ENCODE measurements at places on chromosomes 11 and 22. TPM values are rescaled to one million over a fixed set of nuclear protein-coding genes. Genes with fewer than 3 reads are reported as not detected.
A peak's percentile ranks its signal among the peaks of the same experiment; 100 is the strongest.

- H3K4me1 ChIP-seq = peaks cover 9% of the 10 kb centered on the region
- no peaks in the 10 kb centered on the region for H3K27me3 ChIP-seq
- peaks cover 8% of the 10 kb centered on the region for H3K36me3 ChIP-seq
- H3K27ac ChIP-seq = no peak overlapping the region
- no peak for DNase-seq
Observed at GRCh38 chr11:18314784-18315523, 7.0 kb downstream of the HPS5 start.

Gene FOLR2
- not detected for total RNA-seq

- no peak overlapping the region for H3K27ac ChIP-seq
- no peaks in the 10 kb centered on the region for H3K36me3 ChIP-seq
- no peak for DNase-seq
Observed at GRCh38 chr11:20474176-20474881, 86.8 kb downstream of the PRMT3 start.

GRCh38 chr11:72229925-72230763 lies 5.6 kb downstream of the INPPL1 start:
- no peak overlapping the region for H3K4me3 ChIP-seq
- peaks cover 16% of the 10 kb centered on the region for H3K27me3 ChIP-seq

- peaks cover 5% of the 10 kb centered on the region for H3K36me3 ChIP-seq
- DNase-seq = no peak
- peaks cover 8% of the 10 kb centered on the region for H3K4me1 ChIP-seq
- H3K4me3 ChIP-seq = no peak overlapping the region
- H3K27ac ChIP-seq = peak overlapping the region; percentile 57
- peaks cover 17% of the 10 kb centered on the region for H3K27me3 ChIP-seq
Observed at GRCh38 chr11:8017071-8017470, 29.9 kb downstream of the EIF3F start.

DNA sequence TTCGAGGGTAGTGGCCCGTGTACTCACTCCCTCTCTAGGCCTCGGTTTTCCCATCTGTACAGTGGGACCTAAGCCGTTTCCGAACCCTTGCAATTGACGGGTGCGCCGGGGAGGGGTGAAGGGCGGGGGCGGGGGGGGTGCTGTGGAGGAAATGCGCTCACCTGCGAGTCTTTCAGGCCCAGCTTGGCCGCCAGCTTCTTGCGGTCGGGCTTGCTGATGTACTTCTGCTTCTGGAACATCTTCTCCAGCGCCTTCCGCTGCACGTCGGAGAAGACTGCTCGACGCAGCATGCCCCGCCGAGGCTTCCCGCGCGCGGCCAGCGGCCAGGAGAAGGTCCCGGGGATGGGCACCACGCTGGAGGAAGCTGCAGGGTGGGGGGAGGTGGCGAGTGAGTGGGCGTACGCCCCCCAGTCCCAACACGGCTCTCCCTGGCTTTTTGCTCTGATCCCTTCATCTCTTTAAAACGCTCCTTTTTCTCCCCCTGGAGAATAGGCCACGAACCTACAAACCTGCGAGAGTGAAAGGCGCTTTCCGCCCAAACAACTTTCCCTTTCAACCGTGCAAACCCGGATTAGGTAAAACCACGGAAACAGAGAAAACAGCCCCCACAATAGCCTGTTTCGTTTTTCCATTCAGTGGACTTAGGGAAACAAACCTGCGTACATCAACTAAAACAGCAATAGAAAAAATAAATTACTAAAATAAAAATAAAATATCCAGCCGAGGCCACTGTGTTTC lies 3.2 kb downstream of the DBX1 start:
- H3K4me3 ChIP-seq = no peak overlapping the region
- H3K4me1 ChIP-seq = peaks cover 20% of the 10 kb centered on the region
- peaks cover 7% of the 10 kb centered on the region for H3K36me3 ChIP-seq
- H3K27me3 ChIP-seq = peaks cover 33% of the 10 kb centered on the region
- DNase-seq = no peak

GRCh38 chr11:78722786-78723185 lies 148.1 kb upstream of the NARS2 start:
- no peak overlapping the region for H3K4me3 ChIP-seq
- DNase-seq = no peak
- peaks cover 13% of the 10 kb centered on the region for H3K4me1 ChIP-seq
- peaks cover 1% of the 10 kb centered on the region for H3K27me3 ChIP-seq
- no peak overlapping the region for H3K27ac ChIP-seq
- no peaks in the 10 kb centered on the region for H3K36me3 ChIP-seq

DNA sequence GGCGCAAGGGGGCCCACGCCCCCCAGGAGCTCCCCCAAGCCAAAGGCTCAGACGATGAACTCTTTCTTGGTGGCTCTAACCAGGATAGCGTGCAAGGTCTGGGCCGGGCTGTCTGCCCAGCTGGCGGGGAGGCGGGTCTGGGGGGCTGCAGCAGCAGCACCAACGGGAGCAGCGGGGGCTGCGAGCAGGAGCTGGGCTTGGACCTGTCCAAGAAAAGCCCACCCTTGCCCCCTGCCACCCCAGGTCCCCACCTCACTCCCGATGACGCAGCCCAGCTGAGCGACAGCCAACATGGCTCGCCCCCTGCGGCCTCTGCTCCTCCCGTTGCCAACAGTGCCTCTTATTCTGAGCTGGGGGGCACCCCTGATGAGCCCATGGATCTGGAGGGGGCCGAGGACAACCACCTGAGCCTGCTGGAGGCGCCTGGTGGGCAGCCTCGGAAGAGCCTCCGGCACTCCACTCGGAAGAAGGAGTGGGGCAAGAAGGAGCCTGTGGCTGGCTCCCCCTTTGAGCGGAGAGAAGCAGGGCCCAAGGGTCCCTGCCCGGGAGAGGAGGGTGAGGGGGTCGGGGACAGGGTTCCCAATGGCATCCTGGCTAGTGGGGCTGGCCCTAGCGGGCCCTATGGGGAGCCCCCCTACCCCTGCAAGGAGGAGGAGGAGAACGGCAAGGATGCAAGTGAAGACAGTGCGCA lies 21.6 kb upstream of the TMEM191C start:
- peaks cover 4% of the 10 kb centered on the region for H3K36me3 ChIP-seq
- H3K4me3 ChIP-seq = no peak overlapping the region
- no peaks in the 10 kb centered on the region for H3K4me1 ChIP-seq
- H3K27ac ChIP-seq = no peak overlapping the region

Gene RASSF10
- total RNA-seq = 17.5 TPM

Gene MAP6
- total RNA-seq = 0.26 TPM

DNA sequence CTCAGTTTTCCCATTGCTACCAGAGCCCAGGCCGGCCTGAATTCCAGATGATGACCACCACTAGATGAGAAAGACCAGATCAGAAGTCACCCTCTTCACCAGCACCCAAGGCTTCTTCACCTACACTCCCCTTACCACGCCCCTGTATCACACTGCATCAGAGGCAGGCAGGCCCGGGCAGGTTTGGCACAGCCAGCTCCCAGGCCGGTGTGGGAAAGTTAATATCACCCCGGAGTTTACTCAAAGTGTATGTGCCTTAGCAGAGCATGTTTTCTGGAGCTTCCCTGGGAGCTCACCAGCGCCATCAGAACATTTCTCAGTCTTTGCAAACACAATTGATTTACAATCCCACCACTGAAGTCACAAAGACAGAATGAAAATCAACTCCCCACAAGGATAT lies 47.5 kb upstream of the POU2AF1 start:
- no peaks in the 10 kb centered on the region for H3K36me3 ChIP-seq
- no peak overlapping the region for H3K4me3 ChIP-seq
- no peak for DNase-seq
- H3K27ac ChIP-seq = no peak overlapping the region
- H3K27me3 ChIP-seq = peaks cover 5% of the 10 kb centered on the region
- H3K4me1 ChIP-seq = no peaks in the 10 kb centered on the region

Gene OR51E2
- total RNA-seq = not detected

- no peak overlapping the region for H3K4me3 ChIP-seq
- H3K36me3 ChIP-seq = no peaks in the 10 kb centered on the region
- no peak for DNase-seq
- no peaks in the 10 kb centered on the region for H3K4me1 ChIP-seq
Observed at GRCh38 chr11:98107736-98108135, 913.0 kb upstream of the CNTN5 start.

Gene MMP1
- not detected for total RNA-seq

- H3K4me3 ChIP-seq = no peak overlapping the region
- no peaks in the 10 kb centered on the region for H3K27me3 ChIP-seq
- H3K4me1 ChIP-seq = peaks cover 20% of the 10 kb centered on the region
- H3K36me3 ChIP-seq = peaks cover 9% of the 10 kb centered on the region
- H3K27ac ChIP-seq = no peak overlapping the region
Observed at GRCh38 chr11:63853476-63853875, 14.6 kb downstream of the MARK2 start.

- H3K4me3 ChIP-seq = no peak overlapping the region
- peaks cover under 1% of the 10 kb centered on the region for H3K27me3 ChIP-seq
- no peak for DNase-seq
- H3K4me1 ChIP-seq = no peaks in the 10 kb centered on the region
- H3K36me3 ChIP-seq = no peaks in the 10 kb centered on the region
Observed at GRCh38 chr11:121999651-122000050, 116.4 kb downstream of the BLID start.

Gene ANKK1
- 0.18 TPM for total RNA-seq

DNA sequence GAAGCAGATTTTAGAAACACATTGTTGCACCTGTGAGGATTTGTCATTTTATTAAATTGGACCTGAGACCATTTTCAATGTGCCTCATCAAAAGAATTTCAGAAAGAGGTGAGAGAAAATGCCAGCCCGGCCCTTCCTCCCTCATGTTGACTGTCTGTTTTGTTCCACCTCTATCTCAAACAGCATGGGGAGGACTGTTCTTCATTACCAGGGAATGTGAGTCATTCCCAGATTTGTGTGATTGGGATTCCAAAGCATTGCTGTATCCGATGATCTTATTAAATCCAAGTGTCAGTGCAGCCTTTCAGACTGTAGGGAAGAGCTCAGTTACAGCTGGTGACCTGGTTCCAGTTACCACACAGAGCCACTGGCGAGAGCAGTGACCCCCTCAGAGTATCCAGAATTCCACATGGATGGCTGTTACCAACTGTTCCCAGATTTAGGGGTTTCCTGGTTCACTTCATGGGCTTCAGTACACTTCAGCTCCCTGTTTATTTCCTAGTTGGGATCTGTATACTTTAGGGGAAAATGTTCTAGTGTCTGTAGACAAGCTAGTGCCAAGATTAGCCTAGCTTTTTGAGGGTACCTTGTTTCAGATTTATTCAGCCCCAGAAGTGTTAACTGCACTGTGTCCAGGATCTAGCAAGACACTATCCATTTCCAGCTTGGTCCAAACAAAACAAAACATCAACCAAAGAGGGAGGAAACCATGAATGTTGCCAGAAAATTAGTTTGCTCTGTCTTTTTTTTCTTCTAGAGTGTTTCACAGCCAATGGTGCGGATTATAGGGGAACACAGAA lies 20.9 kb downstream of the KREMEN1 start:
- no peak overlapping the region for H3K4me3 ChIP-seq
- no peaks in the 10 kb centered on the region for H3K36me3 ChIP-seq
- H3K27ac ChIP-seq = no peak overlapping the region
- peaks cover 4% of the 10 kb centered on the region for H3K4me1 ChIP-seq
- no peak for DNase-seq

All from endothelial cell (in vitro differentiated cells).